ENCODE measurements at places on chromosomes 13 and 19. TPM values are rescaled to one million over a fixed set of nuclear protein-coding genes. Genes with fewer than 3 reads are reported as not detected.

CABP5 gene
- not detected for total RNA-seq

IFNL2 gene
- not detected for total RNA-seq

DNA sequence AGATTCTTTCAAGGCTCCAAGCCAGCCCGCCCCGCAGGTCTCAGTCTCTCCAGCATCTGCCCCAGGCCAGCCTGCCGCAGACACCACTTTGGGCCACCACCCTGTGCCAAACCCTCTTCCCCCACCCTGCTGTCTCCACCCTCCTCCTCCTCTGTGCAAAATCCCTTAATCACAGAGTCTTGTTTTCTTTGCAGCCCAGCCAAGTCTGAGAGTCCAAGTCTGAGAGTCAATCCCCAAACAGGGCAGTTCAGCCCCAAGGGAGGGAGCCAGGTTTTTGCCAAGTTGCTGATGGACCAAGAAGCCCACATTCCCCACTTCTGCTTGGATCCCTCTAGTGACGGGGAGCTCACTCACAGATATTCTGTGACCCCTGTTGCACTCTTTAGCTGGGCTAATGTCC lies 3.1 kb downstream of the ADAMTS10 start:
- DNase-seq, result no peak

DNA sequence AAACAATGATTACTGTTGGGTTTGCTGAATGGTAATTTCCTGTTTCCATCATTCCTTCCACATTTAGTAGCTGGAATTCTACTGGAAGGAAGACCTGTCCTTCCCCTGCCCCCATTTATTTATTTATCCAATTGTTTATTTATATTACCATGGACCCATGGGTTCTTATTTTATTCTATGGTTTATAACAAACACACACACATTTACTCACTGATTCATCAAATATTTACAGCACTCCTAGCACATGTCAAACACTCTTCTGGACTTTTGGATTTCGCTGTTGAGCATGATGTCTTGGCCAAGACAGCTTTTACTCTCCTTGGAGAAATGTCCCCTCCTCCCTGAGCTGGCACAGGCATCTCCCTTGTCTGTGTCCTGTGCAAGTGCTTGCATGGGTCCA lies 227.8 kb upstream of the MAB21L1 start:
- DNase-seq, result no peak

DNA sequence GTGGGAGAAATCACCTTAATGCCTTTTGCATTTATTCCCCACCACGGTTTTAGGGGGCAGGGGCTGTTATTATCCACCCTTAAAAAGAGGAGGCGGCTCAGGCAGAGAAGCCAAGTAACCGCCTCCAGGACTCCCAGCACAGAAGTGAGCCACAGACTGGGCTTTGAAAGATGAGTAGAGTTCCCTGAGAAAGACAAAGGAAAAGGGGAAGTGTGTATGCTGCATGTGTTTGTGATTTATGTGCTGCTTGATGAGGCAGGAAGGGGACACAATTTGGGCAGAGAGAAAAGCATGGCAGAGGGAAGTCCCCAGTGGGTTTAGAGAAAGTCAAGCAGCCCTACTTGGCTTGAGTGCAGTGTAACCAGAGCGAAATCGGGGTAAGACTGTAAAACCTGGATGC lies 85.0 kb downstream of the DOCK9 start:
- no peak for DNase-seq

- no peak for DNase-seq
Measured at GRCh38 chr13:52053460-52053859, 29.0 kb downstream of the UTP14C start.

DNA sequence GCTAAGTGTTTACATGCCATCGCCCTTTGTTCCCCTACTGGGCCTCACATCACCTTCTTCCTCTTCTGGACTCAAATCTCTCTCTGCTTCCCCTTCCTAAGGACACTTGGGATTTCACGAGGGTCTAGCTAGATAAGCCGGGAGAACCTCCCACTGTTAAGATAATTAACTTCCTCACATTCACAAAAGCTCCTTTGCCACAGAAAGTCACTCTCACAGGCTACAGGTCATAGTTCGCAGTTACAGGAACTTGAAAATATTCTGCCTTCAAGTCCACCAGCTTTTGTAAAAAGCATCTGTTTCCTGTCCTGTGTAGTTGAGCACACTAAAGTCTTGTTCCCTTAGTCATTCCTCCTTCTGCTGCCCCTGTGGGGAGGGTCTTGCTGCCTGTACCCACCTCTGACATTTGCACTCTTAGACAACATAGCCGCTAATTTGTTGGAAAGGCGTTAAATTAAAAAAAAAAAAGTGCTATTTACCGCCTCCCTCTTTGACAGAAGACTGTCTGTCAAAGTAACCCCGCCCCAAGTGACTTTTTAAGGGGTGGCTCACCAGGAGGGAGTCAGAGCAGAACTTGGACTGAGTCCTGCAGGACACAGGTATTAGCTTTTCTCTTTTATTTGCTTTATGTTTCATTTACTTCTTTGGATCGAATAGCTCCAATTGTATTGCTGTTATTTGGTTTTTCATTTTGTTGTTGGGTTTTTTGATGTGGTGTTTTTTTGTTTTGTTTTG lies 26.8 kb upstream of the CEACAM21 start:
- no peak for DNase-seq

DNA sequence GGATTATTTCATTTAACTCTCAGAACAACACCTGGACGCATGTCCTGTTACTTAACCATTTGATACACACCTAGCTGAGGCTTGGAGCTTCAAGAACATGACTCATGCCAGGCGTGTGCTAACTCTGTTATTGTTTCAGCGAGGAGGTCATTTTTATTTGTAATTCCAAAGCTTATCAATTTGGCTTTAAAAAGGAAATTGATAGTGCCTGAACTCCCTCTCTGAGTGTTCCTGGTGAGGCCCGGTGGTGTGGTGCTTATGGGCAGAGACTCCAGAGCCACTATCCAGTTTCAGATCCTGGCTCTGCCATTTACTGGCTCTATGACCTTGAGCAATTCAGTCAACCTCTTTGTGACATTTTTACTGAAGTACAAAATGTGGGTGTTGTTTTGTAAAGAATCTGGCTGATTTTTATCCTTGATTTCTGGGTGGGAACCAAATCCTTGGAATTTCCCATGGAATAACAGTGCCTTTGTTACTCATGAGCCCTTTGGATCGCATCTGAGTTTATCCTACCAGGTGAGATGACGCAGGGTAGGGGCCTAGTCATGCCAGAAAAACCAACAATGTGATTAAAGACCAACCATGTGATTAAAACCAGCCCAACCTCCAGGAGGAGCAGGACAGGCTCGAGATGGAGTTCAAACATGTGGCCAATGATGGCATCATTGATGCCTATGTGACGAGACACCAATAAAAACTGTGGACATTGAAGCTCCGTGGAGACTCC lies 198.8 kb downstream of the MYO16 start:
- DNase-seq, result no peak

GRCh38 chr19:43148233-43148632 lies 38.1 kb downstream of the PSG5 start:
- DNase-seq, result no peak

DNA sequence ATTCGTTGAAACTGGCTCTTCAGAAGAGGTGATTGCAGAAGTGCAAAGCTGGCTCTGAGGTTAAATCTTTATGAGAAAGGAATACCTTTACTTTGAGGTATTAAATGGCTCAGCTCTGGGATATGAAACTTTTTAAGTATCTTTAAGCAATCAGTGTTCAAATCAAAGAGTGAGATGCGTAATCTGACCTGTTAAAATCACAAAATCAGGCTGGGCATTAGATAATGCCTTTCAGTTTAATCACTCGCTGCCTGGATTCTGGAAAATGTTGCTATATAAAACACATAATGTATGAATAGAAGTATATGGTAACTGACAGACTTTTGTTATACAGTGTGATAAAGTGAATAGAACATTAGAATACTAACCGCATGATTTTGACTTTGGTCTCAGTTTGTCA lies 2.0 kb upstream of the DGKH start:
- no peak for DNase-seq

GRCh38 chr13:42740753-42741152 lies 40.6 kb upstream of the FAM216B start:
- DNase-seq, result no peak
